ENCODE measurements at places on chromosomes 5 and 9. TPM values are rescaled to one million over a fixed set of nuclear protein-coding genes. Genes with fewer than 3 reads are reported as not detected.

Gene MYMK
- not detected for total RNA-seq

Gene IRX2
- 10.4 TPM for total RNA-seq

DNA sequence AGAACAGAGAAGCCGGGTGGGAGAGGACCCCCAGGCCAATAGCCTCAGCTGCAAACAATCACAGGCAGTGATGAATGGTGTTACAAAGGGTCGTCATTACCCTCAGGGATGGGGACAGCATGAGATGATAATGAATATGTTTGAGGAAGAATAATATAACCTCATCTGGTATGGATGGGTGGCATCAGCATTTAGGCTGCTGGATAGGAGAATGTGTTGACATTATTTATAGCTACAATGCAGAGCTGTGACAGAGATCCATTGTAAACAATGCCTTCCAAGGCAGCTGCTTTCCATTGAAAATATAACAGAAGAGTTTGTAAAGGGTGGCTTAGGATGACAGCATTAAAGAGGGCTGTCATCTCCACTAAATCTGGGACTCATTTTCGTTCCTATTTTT lies 365.5 kb downstream of the KCNN2 start:
- no peaks in the 10 kb centered on the region for H3K27me3 ChIP-seq
- DNase-seq = no peak
- H3K4me3 ChIP-seq = no peak overlapping the region
- no peak overlapping the region for H3K27ac ChIP-seq
- H3K4me1 ChIP-seq = no peaks in the 10 kb centered on the region

- peaks cover 33% of the 10 kb centered on the region for H3K27me3 ChIP-seq
- H3K36me3 ChIP-seq = no peaks in the 10 kb centered on the region
- DNase-seq = no peak
- H3K27ac ChIP-seq = no peak overlapping the region
- H3K4me1 ChIP-seq = no peaks in the 10 kb centered on the region
Observed at GRCh38 chr5:135737701-135738563, 96.5 kb upstream of the SLC25A48 start.

Gene FREM1
- 0.52 TPM for total RNA-seq

DNA sequence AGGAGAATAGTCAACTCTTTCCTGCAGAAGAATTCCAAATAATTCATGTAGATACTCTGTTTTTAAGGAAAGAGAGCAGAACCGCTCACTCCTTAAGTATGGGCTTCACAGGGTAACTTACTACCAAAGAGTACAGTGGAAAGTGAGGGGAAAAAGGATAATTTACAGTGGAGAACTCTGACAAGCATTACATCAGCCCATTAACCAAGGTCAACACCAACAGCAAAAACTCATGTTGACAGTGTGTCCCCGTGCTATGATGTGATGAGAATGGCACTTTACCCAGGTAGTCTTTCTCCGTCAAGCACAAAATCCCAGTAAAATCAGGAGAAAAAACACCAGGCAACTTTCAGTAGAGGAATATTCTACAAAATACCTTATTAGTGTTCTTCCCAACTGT lies 104.3 kb downstream of the ADCY2 start:
- H3K36me3 ChIP-seq = no peaks in the 10 kb centered on the region
- H3K27ac ChIP-seq = no peak overlapping the region
- H3K27me3 ChIP-seq = peaks cover 7% of the 10 kb centered on the region

Gene JAKMIP2
- total RNA-seq = not detected

DNA sequence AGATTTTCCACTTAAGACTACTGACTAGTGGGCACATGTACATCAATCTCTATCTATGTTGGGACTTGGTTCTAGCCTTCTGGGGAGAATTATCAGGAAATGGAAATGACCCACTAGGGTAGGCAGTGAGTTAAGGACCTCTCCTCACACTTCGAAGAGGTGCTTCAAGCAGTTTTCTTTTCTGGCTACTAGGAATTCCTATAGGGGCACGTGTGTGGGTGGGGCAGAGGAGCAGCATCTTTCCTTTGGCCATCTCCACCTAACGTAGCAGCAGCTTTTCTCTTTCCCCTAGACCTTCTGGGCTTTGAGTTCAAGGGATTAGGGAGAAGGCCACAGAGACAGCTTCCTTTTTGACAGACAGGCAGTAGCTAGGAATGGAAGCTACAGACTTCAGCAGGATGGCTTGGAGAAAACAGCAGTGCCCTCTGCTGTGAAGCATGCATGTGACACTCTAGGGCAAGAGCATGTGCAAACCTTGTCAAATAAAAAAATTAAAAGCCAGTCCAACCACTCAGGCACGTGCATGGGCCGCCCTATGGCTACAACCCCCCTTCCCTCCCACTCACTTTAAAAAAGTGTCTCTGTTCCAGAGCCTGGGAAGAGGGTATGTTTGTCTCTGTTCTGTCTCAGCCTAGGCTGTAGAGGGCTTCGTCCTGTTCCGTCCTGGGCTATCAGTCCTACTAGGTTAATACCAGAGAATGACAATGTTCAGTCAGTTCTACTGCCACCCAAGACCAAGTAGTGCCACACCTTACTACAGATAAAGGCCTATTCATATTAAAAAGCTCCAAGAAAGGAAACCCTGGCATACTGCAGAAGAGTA lies 8.7 kb upstream of the GFRA3 start:
- no peak overlapping the region for H3K4me3 ChIP-seq
- no peak overlapping the region for H3K27ac ChIP-seq
- DNase-seq = peak; percentile 30
- H3K36me3 ChIP-seq = no peaks in the 10 kb centered on the region
- H3K4me1 ChIP-seq = no peaks in the 10 kb centered on the region

Gene ARHGEF37
- total RNA-seq = 5.2 TPM

DNA sequence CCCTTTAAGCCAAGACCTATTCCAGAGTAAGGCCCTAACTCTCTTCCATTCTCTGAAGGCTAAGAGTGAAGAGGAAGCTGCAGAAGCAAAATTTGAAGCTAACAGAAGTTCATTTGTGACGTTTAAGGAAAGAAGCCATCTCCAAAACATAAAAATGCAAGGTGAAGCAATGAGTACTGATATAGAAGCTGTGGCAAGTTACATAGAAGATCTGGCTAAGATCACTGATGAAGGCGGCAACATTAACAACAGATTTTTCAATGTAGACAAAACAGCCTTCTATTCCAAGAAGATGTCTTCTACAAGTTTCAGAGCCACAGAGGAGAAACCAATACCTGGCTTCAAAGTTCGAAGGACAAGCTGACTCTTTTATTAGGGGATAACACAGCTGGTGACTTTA lies 1143.4 kb downstream of the CDH12 start:
- H3K4me1 ChIP-seq = peaks cover 8% of the 10 kb centered on the region
- no peak for DNase-seq
- no peaks in the 10 kb centered on the region for H3K36me3 ChIP-seq
- H3K27me3 ChIP-seq = no peaks in the 10 kb centered on the region

Gene CNTNAP3
- total RNA-seq = 26.3 TPM

DNA sequence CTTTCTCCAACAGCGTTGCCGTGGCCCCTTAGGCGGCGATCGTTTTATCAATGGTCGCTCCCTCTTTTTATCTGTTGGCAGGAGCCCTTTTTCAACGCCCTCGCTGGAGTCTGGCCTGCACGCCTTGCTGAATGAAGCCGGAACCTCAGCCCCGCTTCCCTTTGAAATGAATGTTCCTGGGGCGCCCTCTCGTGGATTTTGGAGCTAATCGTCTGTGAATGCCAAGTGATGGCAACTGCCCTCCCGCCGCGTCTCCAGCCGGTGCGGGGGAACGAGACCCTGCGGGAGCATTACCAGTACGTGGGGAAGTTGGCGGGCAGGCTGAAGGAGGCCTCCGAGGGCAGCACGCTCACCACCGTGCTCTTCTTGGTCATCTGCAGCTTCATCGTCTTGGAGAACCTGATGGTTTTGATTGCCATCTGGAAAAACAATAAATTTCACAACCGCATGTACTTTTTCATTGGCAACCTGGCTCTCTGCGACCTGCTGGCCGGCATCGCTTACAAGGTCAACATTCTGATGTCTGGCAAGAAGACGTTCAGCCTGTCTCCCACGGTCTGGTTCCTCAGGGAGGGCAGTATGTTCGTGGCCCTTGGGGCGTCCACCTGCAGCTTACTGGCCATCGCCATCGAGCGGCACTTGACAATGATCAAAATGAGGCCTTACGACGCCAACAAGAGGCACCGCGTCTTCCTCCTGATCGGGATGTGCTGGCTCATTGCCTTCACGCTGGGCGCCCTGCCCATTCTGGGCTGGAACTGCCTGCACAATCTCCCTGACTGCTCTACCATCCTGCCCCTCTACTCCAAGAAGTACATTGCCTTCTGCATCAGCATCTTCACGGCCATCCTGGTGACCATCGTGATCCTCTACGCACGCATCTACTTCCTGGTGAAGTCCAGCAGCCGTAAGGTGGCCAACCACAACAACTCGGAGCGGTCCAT lies 10.0 kb downstream of the S1PR3 start:
- no peak overlapping the region for H3K27ac ChIP-seq
- peak overlapping the region; percentile 49 for H3K4me3 ChIP-seq
- H3K36me3 ChIP-seq = no peaks in the 10 kb centered on the region
- H3K4me1 ChIP-seq = no peaks in the 10 kb centered on the region
- no peaks in the 10 kb centered on the region for H3K27me3 ChIP-seq
- DNase-seq = peak; percentile 79

DNA sequence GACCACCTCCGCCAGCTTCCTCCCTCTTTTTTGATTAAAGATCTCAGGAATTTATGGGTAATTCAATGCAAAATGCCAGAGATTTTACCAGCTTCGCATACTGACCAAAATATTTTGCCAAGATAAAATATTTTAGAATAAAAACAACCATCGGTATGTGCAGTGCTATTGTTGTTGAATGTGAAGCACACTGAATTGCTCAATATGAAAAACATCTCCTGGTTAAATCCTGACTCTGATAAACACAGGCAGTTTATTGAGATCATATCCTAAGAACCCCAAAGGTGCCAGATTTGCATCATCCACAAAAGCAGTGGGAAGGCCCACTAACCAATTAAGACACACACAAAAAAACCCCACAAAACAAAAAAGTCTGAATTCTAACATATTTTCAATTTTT lies 202.4 kb downstream of the GLIS3 start:
- no peak overlapping the region for H3K27ac ChIP-seq
- H3K4me1 ChIP-seq = no peaks in the 10 kb centered on the region
- H3K36me3 ChIP-seq = no peaks in the 10 kb centered on the region

Gene SLC36A2
- total RNA-seq = not detected
